ENCODE measurements at places on chromosomes 5 and 9.

- no peak for DNase-seq
Observed at GRCh38 chr5:134345996-134346395, 21.0 kb downstream of the CDKL3 start.

GRCh38 chr9:13555516-13555915, 276.0 kb upstream of the MPDZ start:
- DNase-seq: no peak

GRCh38 chr9:110923601-110924000, 114.7 kb downstream of the LPAR1 start:
- no peak for DNase-seq

GRCh38 chr9:111599955-111600343, 502 bp upstream of the PTGR1 start:
- DNase-seq: no peak

DNA sequence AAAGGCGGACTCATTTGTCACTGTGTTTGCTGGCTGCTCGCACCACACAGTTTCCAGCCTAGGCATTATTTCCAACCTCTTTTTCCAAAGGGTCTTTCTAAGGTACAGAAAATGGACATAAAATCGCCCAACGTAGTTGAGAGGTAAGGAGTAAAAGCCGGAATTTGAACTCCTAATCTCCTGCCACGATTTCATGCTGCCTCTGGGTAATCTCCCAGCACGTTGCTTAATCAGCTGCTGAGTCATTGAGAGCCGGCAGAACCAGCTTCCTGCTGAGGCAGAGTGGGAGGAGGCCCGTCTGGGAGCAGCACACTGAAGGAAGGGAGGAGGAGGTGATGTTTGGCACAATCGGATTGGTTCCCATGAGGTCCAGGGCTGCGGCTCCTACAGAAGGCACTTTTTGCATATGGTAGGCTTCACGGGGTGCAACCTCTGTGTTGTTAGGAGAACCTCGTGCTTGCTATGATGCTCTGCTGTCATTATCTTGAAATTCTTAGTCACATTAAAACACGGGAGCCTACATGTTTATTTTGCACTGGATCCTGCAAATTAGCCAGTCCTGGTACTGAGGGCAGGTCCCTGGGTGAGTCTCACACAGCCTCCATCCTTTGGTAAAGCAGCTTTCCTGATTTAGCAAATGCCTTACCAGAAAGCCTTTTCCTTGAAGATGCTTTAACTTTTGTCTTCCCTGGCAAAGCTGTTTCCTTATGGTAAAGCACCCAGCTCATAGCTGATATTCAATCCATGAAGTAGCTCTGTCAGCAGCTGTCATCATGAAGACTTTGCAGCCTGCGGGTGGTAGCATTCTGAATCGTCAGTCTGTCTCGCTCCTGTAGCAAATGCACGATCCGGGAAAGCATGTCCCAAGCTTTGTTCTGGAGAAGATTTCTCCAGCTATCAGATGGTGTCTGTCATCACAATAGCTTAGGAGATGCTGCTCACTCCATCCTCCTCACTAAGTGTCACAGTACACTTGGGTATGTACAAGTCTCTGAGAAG, 191.6 kb upstream of the MSX2 start:
- DNase-seq: peak; percentile 75
